ENCODE measurements at places on chromosomes 6 and 20.

DNA sequence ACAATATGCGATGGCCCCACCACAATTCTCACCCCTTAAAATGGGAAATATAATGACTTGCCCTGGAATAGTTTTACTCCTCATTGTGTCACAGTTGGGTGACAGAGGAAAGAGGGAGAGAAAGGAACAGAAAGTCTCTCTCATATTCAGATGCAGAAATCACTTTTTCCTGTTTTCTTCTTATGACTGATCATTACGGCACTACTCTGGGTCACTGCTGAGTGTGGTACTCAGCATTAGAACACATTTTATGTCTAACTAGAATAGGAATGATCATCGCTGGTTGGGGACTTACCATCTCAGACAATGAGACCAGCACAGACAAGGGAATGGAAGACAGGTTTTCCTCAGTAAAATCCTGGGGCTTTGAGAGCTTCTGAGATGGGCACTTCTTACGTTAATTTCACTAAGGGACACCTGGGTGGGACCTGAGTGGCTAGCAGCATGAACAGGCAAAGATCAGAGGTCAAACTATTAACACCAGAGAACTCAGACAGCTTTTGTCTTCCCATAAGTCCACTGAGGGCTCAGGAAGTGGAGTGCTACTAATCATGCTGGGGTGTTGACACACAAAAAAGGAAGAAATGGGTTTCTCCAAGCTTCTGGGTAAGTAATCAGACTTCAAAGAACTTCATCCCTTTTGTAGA, 54.9 kb upstream of the ARHGAP18 start:
- no peak for DNase-seq

DNA sequence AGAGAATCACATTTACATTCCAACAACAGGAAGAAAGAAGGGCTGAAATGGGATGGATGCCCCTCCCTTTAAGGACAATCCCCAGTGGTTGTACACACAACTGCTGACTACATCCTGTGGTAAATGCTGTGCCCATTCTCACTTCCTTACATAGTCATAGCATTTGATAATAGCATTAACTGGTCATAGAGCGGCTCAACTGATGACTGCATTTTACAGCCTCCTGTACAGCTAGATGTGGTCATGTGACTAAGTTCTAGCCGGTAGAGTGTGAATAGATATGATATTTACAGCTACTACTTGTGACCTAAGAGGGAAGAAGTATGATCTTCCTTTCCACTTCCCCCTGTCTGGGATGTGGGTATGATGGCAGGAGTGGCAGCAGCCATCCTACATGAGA, 24.7 kb downstream of the KCNK17 start:
- no peak for DNase-seq

- no peak for DNase-seq
These were observed 20.3 kb downstream of the SLC22A2 start for GRCh38 chr6:160238278-160238711.

GRCh38 chr20:33846291-33846935, 35.3 kb downstream of the CHMP4B start:
- DNase-seq, result no peak

GRCh38 chr20:20207872-20208271, 155.5 kb downstream of the CFAP61 start:
- no peak for DNase-seq

DNA sequence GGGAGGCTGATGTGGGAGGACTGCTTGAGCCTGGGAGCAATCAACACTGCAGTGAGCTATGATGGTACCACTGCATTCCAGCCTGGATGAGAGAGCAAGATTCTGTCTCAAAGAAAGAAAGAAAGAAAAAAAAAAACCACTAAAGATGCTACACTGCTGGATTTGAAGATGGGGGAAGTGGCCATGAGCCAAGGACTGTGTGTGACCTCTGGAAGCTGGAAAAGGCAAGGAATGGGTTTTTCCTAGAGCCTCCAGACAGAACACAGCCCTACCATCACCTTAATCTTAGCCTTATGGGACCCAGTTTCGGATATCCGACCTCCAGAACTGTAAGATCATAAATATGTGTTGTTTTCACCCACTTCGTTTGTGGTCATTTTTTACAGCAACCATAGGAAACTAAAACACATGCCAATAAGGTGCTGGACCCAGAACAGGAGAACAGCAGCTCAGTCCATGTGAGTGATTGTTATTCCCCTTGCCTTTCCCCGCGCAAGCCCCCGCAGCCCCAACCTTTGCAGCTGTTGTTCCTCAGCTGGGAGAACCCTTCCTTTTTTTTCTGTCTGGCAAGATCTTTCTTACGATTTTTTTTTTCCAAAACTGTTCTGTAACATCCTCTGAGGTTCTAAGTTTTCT, 11.1 kb upstream of the VAPB start:
- DNase-seq, result no peak

GRCh38 chr6:37092923-37093727, 76.8 kb upstream of the PIM1 start:
- no peak for DNase-seq

DNA sequence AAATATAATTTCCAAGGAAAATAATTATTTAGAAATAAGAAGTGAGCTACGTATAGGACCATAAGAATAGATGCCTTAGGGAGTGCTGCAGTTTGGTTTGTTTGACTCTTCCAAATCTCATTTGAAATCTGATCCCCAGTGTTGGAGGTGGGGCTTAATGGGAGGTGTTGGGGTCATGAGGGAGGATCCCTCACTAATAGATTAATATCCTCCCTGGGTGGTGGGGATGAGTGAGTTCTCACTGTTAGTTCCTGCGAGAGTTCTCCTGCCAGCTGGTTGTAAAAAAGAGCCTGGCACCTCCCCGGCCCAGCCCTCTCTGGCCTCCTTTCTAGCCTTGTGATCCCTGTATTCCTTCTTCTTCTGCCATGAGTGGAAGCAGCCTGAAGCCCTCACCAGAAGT, 69.3 kb downstream of the RCAN2 start:
- DNase-seq, result no peak
